ENCODE measurements at places on chromosomes 1 and 21. TPM values are rescaled to one million over a fixed set of nuclear protein-coding genes. Genes with fewer than 3 reads are reported as not detected.

Gene ASTN1
- not detected for total RNA-seq

Gene TRPM2
- total RNA-seq, result 0.29 TPM

Gene BSND
- not detected for total RNA-seq

Gene TSSK3
- 0.57 TPM for total RNA-seq

Gene RGS7
- 0.29 TPM for total RNA-seq

Gene NDUFV3
- 72.4 TPM for total RNA-seq

Gene CFAP107
- total RNA-seq, result not detected

Gene GOLT1A
- not detected for total RNA-seq

Gene KRTAP7-1
- not detected for total RNA-seq

Gene CPLANE2
- total RNA-seq, result 13.9 TPM

Gene ITSN1
- 35.9 TPM for total RNA-seq

Gene OR10K1
- total RNA-seq, result not detected

Gene FAM72B
- 1.5 TPM for total RNA-seq

Gene ACTA1
- not detected for total RNA-seq

Gene UHMK1
- total RNA-seq, result 41.8 TPM

Gene VWA5B1
- total RNA-seq, result not detected

Gene F3
- total RNA-seq, result 346 TPM

Data from placental pericyte (primary cell).